ENCODE measurements at places on chromosomes 12 and 14. TPM values are rescaled to one million over a fixed set of nuclear protein-coding genes. Genes with fewer than 3 reads are reported as not detected.

GRCh38 chr12:96658075-96658474 is 168.7 kb downstream of the CFAP54 start:
- H3K27ac ChIP-seq, result no peak overlapping the region
- H3K4me3 ChIP-seq, result no peak overlapping the region
- H3K4me1 ChIP-seq, result no peaks in the 10 kb centered on the region

GRCh38 chr14:58749066-58749669 is 111.4 kb downstream of the DACT1 start:
- no peak overlapping the region for H3K4me3 ChIP-seq
- peaks cover 68% of the 10 kb centered on the region for H3K4me1 ChIP-seq
- no peak for DNase-seq
- H3K36me3 ChIP-seq, result no peaks in the 10 kb centered on the region
- H3K27ac ChIP-seq, result no peak overlapping the region

DNA sequence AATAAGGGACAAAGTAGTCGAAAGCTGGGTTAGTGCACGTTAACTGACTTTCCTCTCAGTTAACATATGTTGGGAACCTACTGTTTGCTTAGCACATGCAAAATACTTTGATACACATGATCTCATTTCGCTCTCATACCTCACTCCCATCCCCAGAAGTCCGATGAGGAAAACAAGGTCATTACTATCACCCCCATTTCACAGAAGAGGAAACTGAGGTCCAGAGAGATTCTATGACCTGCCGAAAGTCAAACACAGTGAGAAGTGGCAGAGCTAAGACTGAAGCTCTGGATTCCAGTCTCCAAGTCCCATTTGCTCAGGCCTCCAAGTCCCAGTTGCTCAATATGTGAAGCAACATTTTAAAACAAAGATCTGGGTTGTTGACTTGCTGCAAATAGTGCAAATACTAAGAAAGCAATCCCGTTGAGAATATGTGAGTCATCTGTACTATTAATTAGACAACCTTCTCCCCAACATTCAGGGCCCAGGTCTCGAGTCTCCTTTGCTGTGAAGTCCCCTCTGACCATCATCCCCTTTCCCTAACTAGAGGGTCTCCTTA is 170.6 kb upstream of the PWP1 start:
- H3K4me3 ChIP-seq, result no peak overlapping the region
- H3K36me3 ChIP-seq, result no peaks in the 10 kb centered on the region
- H3K27ac ChIP-seq, result no peak overlapping the region

DNA sequence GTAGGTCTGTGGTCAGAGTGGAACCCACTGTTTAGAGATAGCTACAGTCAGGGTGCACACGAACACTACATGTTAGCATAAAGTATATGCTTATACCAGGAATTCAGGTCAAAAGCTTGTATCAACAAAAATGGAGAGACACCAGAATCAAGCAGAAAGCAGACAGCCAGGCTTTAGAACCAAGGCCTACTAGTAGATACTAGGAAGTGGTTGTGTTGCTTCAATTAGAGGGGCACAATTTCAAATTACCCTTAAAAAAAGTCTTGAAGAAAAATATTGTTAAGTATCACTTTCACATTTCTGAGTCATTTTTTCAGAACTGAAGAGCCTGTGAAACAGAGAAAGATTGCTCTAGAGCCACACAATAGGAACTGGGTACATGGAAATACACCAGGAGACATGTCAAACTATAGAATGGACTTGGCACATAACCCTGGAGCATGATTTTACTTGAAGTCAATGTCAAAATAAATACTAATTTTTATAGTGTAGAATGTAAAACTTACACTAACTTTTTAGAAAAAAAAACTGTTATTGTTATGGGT is 41.6 kb downstream of the LRRC9 start:
- DNase-seq, result no peak
- no peak overlapping the region for H3K27ac ChIP-seq
- no peaks in the 10 kb centered on the region for H3K36me3 ChIP-seq
- no peaks in the 10 kb centered on the region for H3K27me3 ChIP-seq

DNA sequence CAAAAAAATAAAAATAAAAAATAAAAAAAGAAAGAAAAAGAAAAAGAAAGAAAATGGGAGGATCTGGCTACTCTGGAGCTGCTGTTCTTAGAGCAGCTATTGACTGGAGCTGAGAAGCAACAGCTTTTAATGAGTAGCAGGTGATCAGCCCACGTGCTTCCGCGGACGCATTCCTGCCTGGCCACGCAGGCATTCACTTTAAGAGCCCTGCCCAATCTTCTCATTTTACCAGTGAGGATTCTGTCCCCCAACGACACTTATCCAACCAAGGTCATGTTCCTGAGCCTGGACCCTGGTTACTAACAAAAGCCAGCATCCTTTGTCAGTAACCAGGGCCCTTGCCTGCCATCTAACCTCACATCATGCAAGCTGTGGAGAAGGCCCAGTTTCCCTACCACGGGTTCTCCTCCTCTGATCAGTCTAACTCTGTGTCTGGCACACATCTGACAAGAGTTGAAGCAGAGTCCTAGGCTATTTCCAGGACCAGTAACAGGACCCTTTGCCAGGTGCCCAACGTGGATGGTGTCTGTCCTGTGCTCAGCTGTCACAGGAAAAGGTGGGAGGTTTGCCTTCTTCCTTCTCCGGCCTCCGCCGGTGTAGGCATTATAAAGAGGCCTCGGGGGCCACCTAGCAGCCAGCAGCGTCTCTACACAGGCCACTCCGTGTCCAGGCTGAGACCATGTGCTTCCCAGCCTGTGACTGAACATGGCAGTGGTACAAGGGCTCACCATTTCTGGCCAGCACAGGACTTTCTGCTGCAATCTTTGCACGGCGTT is 60.9 kb upstream of the GPATCH2L start:
- DNase-seq, result no peak
- H3K36me3 ChIP-seq, result no peaks in the 10 kb centered on the region
- H3K4me1 ChIP-seq, result no peaks in the 10 kb centered on the region

DNA sequence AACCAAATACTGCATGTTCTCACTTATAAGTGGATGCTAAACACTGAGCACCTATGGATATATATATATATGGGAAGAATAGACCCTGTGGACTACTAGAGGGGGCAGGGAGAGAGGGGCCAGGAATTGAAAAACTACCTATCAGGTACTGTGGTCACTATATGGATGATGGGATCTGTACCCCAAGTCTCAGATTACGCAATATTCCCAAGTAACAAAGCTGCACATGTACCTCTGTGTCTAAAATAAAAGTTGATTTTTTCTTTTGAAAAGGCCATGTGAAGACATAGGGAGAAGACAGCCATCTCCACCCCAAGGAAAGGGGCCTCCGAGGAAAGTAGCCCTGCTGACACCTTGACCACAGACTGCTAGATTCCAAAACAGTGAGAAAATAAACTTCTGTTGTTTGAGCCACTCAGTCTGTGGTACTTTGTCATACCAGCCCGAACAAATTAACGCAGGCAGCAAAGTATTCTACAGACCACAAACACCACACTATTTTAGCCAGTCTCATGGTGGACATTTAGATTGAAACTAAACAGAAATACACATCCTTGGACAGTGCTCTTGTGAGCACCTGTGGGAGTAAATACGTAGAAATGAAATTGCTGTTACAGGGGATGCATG is 197.1 kb downstream of the EFCAB11 start:
- no peak for DNase-seq
- H3K27me3 ChIP-seq, result no peaks in the 10 kb centered on the region
- H3K4me3 ChIP-seq, result no peak overlapping the region
- no peak overlapping the region for H3K27ac ChIP-seq

TSPAN11 gene
- total RNA-seq, result 7.8 TPM
